ENCODE measurements at places on chromosomes 7 and 10.

- DNase-seq = no peak
These were observed 49.0 kb upstream of the STK17A start for GRCh38 chr7:43533801-43534479.

DNA sequence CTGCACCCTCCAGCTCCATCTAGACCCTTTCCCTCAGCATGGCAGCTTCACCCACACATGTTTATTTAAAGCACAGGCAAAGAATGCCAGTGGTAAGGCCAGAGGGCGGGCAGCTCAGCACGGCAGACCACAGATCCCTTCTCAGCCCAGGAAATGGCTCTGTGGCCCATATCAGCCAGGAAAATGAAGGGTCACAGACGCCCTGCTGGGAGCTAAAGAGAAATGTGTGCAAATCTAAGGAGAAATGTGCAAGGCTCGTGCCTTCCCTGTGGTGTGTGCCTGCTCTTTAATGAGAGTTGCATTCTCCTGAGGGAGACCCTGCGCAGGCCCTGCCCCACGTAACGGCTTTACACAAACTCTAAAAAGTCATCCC, 23.0 kb downstream of the PTPRN2 start:
- no peak for DNase-seq

DNA sequence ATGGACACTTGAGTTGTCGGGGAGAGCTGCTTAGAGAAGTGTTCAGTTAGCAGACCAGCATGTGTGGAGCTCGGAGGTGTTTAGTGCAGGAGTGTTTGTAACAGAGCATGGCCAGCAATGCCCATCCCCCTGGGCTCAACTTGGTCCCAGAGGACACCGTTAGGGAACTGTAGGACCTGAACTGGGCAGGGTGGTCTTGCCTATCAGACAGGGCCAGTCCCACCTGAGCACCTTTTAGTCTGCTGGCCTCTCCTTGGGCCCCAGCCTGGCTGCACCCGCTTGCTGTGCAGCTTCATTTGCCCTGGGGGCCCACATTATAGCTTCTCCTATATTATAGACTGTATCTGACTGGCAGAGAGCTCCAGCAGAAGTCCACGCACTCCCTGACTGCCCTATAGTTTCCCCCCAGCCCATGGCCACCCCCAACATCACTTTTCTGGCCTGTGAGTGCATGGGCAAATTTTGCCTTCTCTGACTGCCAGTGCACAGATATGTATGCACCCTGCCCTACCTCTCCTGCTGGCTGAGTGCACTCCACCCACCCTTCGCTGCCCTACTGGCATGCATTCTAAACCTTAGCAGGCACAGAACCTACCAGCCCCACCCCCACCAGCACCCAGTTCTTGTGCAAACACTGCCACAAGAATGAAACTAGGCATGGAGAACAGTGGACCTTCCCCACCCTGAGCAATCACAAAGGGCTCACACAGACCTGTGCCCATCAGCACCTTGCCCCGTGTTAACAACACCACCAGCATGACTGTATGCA, 1030.6 kb upstream of the GHITM start:
- no peak for DNase-seq

GRCh38 chr7:108001764-108002725, 916 bp downstream of the LAMB1 start:
- DNase-seq = peak; percentile 41

GRCh38 chr7:137395420-137395819, 51.9 kb upstream of the PTN start:
- DNase-seq = no peak

- DNase-seq = peak; percentile 58
These were observed 84.5 kb downstream of the SRPK2 start for GRCh38 chr7:105304040-105304895.

DNA sequence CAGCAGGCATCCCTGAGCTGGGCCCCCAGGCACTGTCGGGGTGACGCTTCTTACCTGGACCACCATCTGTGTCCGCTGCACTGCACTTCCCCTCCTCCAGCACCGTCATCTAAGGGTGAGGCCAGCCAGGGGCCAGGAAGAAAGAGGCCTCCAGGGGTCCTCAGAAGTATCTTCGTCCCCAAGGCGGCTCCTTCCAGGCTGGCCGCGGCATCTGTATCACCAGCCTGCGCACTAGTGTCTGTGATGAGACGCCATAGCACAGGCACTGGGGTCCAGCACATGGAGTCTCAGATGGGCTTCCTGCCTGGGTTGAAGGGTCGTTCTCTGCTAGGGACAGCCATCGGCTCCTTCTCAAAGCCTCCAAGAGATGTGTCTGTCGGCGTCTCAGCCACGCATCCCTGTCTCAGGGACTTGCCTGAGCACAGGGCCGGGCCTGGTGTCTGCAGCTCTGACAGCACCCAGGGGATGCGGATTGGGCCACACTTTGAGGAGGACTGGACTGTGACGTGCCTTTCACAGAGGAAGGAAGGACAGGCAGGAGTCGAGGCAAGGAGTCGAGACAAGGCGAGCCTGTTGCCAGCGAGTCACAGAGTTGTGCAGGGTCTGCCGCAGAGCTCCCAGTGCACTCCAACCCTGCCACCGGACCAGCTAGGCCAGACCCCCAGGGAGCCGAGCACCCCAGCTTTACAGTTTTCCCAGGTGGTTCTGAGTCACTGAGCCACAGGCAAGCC, 101.5 kb upstream of the DIP2C start:
- no peak for DNase-seq

- no peak for DNase-seq
These were observed 10.5 kb upstream of the GATAD1 start for GRCh38 chr7:92436612-92437445.

DNA sequence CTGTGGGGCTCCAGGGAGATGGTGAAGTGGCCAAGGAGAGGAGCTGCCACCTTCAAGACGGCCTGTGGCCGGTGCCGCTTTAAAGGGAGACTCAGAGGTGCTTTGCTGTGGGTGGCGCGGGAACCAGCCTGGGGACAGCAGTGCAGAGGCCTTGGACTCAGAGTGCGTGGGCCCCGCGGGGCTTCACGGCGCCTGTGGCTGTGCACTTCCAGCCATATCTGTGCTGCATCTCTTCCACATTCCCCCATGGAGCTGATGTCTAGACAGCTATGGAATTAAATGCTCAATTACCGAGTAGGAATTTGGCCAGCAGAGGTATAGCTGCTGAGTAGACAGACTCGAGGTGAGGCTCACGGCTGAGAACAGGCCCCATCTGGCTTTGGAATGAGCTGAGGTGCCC, 41.7 kb downstream of the HTRA1 start:
- no peak for DNase-seq

DNA sequence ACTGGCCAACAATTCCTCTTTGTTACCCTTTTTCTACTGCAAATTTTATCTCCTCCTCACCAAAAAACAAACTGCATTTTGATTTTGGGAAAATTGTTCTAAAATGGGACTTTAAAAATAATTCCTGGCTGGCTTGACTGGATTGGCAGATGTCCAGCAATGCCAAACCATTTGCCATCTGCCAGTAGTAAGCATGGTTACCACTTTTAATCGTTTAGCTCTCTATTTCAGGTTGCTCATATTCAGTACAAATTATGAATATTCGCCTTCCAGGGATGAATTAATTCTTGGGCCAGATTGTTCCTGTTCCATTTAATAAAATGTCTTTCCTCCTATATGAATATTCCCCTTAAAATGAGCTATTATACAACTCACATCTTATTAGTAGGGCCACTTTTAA, 35.7 kb downstream of the SMNDC1 start:
- DNase-seq = no peak
